Caco-2 (cell line): ENCODE measurements at places on chromosomes 6 and 20. TPM values are rescaled to one million over a fixed set of nuclear protein-coding genes. Genes with fewer than 3 reads are reported as not detected.

The BPI gene
- not detected in 2 replicates for total RNA-seq

The HDGFL1 gene
- not detected in 2 replicates for total RNA-seq

The CPXM1 gene
- not detected in 2 replicates for total RNA-seq

The RIMS4 gene
- total RNA-seq, result 7.8 and 9.0 TPM in 2 replicates

The PTCRA gene
- total RNA-seq, result not detected in 2 replicates

The AIF1 gene
- total RNA-seq, result 2.2 and 2.7 TPM in 2 replicates

GRCh38 chr6:30743099-30744053 lies 889 bp upstream of the FLOT1 start:
- no peak for DNase-seq

DNA sequence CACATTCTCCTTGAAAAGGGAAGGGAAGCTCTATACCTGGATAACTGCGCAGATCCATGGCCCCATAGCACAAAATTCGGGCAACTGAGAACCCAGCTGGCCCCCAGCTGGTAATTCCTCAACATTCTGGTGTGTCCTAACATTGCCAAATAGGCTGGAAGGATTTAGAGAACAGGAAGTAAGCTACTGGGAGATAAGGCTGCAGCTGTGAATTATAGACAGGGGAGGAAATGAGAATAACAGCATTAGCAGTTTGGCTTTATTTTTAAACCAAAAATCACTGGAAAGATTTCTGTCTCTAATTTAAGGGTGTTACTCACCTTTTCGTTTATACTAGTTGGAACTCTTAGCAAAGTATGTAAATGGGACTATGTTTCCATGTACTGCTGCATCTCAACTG lies 97.2 kb downstream of the TULP4 start:
- no peak for DNase-seq

DNA sequence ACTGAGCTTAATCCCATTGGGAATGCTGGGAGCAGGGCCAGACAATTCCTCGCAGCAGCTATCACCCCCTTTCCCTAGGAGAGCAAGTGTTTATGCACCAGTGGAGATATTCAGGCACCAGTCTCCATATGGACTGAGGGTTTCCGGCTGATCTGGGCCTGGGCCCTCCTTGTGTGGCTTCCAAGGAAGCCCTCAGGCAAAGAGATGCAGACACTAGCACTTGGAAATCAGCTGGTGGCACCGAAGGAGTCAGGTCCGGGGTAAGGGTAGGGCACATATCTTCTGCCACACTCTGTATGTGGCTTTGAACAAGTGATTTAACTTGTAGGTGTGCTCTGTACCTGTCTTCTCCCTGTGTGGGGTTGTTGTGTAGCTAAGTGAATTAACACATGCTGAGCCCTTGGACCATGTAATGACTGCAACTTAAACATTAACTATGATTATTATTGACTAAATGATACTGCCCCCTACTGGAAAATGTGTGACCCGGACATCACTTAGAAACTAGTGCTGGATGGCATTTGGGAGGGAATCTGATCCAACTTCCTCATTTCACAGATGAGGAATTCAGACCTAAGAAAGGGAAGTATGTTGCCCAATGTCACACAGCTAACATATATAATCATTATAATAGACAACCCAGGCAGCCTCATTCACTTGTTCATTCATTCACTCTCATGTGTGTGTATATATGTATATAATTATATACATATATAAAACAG lies 19.3 kb upstream of the WFDC2 start:
- no peak for DNase-seq

DNA sequence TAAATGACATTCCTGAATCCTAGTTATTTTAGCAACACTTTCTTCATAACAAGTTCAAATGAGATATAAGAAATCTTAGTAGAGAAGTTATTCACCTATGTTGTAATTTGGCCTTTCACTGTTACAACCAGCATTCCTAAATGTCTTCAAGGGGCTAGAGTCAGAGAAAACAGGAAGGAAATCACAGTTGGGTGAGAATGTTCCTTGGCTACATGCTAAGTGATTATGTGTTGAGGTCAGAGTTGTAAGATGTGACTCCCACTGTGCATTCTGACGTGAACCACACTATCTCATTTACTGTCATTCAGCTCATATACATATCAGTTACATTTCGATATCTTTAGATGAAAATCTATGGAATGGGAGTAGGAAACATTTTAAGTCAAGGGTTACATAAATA lies 51.0 kb upstream of the MLIP start:
- DNase-seq, result no peak

DNA sequence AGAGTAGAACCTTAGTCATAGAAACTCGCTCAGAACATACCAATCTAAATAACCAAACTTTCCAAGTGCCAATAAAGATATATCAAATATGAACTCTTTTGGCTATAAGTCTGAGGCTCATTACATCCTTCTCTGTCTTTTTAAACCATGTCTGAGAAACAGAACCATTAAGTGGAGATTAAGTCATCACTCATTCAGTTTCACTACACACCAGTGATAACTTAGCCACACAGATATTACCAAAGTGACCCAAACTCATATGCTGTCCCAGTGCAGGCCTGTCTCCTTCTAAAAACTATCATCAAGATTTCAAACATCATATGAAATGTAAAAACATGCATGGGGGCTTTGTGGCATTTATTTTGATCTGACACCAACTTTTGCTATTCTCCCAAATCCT lies 12.0 kb downstream of the GCLC start:
- no peak for DNase-seq

GRCh38 chr6:115360602-115361325 lies 699.9 kb downstream of the FRK start:
- no peak for DNase-seq

DNA sequence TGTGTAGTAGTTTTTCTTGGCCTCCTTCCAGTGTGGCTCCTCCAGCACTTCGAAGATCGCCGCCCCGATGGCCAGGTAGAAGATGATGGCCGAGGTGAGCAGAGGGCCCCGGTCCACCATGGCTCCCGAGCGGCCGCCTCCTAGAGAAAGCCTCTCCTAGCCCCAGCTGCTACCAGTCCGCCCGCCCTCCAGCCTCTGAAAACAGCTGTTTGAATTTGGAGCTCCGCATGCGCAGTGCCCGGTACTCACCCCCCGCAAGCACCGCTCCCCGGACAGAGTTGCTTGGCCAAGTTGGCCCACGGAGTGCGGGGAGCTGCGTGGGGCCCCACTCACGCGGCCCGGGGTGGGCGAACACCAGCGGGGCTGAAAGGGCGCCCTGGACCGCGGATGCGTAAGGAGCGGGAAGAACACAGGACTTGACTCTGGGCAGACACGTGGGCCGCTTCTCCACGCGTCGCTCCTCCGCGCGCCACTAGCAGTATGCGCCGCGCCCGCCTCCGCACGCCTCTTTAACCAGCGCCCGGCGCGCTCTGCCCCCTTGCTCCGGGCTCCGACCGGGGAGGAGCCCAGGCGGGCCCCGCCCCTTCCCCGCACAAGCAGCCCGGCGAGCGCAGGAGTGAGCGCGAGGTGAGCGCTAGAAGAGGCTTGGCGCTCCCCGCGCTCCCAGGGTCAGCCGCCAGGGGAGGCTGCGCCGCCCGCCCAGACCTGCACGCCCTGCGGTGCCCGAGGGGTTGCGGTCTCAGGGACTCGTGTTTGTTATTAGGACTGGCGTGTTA lies at the start of gene KCNK5:
Gene KCNK5 (minus strand): TSS at position 484 of the 776 bp plus-strand sequence. CDS start 364 bp downstream, at position 120.
- peak; percentile 86 for DNase-seq

GRCh38 chr20:24972341-24972740 lies 20.2 kb downstream of the APMAP start:
- no peak for DNase-seq

- DNase-seq, result no peak
Measured at GRCh38 chr20:15918631-15919030, 654.6 kb downstream of the KIF16B start.

DNA sequence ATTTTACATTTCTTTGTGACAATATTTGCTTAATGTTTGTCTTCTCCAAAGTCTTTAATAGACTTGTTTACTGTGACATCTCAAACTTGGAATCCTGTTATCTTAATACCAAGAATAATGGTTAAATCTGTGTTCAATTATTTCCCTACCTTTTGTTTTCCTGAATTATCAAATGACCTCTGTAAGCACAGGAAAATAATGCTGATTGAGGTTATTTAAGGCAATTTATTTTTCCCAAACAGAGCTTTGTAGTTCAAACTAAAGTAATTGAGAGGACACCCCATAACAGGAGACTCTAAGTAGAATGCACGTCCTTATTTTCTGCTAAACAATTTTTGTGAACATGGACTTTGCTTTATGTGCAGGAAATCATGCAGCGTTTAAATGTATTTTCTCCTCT lies 195.0 kb downstream of the BTBD3 start:
- DNase-seq, result no peak

DNA sequence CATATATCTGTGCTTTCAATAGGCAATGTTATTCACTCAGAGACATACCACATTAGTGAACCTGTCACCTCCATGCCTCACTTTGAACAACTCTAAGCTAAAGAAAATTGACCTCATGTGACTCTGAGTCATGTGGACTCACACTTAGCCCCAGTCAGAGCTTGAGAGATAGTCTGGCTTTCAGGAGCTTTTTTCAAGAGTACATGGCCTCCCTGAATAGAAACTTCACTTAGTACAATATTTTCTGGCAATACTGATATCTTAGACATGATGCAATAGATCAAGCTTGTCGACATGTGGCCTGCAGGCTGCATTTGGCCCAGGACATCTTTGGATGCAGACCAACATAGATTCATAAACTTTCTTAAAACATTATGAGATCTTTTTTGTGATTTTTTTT lies 8.5 kb downstream of the SPTLC3 start:
- no peak for DNase-seq

DNA sequence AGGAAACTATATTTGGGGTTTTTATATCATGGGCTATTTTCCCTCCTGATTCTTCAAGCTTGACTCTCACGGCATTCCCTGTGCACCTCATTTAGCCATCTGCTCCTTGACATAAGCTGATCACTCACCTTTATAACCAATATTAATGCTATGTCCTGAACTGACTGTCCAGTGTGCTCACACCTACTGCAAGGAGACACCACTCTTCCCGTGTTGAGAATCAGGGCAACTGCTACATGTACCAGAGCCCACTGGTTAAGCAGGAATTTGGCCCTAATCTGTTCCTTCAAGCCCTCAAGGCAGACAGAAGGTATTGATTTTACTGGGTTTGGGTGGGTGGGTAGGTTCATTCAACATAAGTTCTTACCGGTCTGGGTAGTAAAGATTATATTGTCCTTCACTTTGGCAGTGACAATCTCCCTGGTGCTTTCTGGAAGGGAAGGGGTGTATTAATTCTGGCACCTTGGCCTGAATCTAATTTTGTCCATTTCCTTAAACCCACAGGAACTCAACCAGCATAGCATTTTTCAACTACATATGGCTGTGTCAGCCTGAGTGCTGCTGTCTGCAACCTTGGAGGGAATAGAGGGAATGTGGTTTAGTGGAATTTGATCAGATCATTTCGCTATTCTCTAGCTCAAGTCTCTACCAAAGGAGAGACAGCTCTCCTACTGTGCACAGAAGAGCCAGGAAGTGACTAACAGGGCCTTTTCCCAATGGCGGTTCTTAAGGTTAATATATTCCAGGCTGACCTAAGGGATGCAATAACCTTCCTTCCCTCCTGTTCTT lies 293.2 kb downstream of the BTBD9 start:
- DNase-seq, result no peak

GRCh38 chr6:12331951-12332749 lies 42.0 kb downstream of the EDN1 start:
- peak; percentile 86 for DNase-seq

DNA sequence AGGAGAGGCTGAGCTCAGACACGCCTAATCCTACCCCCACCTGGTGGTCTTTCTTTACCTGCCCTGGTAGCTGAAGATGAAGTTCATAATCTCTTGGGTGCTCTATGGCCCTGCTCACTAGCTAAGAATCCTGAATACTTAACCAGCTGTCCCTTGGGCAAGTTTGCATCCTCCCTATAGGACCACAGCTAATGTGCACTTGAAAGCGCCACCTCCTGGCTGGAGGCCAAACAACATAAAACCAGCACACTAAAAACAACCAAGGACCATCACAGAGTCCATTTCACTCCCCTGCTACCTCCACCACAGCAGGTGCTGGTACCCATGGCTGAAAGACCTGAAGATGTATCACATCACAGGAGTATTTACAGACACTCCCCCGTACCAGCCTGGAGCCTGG lies 155.5 kb upstream of the SLC24A3 start:
- no peak for DNase-seq

DNA sequence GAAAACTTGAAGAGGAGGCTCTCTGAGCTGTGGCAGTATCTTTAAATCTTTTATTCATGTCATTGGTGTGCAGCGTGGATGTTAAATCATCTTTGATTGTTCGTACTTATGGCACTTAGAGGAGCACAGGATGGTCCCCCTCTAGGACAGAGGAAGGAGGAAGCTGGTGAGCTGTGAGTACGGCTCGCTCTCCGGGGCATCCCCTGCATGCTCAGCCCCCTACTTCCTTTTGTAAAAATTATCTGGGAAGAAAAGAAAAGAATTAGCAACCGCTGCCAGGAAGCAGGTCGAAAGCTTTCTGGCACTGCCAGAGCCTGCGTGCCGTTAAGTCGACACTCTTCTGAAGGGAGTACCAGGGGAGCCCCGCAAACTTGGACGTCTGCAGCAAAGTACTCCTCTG lies 158.5 kb downstream of the SYNDIG1 start:
- DNase-seq, result no peak
